RWPE2 (cell line): ENCODE measurements at places on chromosomes 5 and 9.

DNA sequence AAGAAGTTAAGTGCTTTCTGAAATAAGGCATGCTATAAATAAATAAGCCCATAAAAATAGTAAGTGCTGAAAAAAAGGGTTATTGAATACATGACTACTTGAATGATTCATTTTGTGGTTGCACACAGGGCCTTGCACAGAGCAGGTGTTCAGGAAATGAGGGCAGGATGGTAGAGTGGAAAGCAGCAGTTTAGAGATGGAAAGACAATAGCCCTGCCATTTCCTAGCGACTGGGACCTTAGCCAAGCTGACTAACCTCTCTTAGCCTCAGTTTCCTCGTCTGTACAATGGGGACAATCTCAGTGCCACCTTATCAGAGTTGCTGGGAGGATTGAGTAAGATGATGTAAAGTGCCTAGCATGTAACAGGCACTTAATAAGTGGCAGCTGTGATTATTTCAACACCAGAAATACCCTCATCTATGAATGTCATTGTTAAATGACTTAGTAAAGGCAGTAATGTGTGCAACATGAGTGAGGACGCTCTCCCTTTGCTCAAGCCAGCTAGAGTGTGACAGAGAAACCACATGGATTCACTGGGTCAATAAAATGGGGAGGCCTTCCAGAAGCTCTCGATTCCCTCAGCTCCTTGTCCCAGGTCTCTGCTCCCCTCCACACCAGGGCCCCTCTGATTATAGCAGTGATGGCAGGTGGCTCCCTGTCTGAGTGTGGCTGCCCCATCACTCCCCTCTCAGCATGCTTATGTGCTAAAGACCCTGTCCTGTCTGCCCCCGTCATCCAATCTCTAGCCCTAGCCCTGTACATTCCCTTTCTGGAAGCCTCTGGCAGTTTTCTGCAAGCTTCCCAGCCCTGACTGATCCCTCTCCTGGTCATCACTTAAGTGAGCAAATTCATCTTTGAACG is 16.0 kb upstream of the PHF19 start:
- no peak for DNase-seq

DNA sequence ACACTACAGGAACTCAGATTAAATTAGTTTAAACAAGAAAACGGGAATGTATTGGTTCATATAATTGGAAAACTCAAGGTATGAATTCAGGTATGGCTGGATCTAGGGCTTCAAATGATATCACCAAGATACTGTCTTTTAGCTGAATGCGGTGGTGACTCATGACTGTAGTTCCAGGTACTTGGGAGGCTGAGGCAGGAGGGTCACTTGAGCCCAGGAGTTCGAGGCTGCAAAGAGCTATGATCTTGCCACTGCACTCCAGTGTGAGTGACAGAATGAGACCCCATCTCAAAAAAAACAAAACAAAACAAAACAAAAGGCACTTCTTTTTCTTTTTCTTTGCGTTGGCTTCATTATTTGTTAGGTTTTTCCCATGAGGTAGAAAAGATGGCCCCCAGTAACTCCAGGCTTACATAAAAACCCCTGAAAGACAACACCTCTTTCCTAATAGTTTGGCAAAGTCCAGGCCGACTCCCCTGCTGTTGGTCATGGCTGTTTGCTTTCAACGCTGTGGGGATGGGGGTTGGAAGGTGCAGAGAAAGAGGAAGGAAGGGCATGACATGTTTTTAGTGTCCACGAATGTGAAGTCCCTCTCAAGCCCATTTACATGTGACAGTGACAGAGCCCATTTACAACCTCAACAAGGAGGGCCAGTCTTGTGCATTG is 39.8 kb upstream of the CRB2 start:
- DNase-seq = no peak

DNA sequence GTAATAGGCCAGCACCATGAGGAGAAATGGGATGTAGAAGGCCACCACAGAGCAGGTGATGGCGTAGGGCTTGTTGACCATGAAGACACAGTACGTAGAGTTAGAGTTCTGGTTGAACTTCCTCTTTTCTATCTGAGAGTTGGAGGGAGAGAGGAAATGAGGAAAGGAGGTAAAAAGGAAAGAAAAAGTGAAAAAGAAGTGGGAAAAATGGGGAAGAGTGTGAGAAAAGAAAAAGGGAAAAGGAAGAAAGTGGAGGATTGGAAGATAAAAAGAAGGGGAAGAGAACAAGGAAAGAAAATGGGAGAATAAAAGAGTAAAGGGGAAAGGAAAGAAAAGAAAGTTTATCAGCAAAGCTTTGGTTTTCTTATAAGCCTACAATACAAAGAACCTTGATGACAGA is 126.1 kb downstream of the FBXO38 start:
- DNase-seq = no peak

DNA sequence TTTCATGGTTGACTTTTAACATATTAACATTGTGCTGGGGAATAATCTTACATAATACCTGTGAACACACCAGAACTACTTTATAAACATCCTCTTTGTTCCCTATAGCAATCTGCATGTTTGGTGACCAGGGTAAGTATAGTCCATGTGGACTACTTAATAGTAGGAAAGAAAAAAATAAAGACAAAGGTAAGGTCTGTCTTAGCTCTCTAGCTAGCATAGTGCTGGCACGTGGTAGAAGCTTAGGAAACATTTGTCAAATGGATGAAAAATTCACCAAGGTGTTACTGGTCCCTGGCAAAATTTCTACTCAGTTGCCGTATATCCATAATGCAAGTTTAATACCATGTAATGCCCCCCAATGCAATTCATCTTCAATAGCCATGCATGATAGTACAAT is 78.6 kb upstream of the ABCA1 start:
- no peak for DNase-seq

- DNase-seq = no peak
These were observed 109.6 kb upstream of the ACTBL2 start for GRCh38 chr5:57592236-57592635.

DNA sequence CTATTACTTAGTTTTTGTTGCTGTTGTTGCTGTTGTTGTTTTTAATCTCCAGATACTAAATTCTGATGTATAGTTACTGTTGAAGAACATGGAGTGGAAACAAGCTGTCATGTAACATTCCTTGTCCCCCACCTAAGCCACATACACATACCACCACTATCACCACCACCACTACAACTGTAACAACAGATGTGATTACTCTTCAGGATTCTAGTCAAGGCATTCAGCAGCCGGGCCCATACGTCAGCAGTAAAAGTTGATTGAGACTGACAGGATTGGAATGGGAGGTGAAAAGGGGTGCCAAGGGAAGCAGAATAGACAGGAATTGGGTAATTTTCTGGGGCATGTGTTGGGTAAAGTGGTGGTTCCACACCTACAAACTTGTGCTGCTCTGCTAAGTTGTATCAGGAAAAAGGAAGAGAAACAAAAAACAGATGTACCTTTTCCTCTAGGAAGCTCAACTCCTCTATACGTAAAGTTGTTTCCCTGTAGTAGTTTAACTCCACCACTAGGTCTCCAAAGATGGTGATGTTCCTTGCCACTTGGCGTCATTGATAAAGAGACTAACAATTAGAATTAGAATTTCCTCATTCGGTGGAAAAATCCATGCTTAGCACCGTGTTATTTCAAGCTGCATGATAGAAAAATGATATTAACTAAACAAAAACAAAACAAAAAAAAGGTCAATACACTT is 138.6 kb downstream of the ARRDC3 start:
- no peak for DNase-seq

DNA sequence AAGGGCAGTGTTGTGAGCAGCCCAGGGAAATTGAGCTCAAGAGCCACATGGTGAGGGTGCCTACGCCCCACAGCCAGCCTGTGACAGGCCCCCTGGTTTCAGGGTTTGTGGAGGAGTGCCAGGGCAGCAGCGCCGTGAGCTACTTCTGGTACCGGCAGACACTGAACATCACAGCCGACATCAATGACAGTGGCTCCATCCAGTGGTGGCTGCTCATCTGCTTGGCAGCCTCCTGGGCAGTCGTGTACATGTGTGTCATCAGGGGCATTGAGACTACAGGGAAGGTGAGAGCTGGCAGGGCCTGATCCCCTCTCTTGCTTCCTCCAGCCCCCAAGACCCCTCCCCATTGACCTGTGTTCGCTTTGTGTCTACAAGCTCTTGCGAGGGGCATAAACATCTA is 10.2 kb downstream of the SLC6A18 start:
- no peak for DNase-seq

DNA sequence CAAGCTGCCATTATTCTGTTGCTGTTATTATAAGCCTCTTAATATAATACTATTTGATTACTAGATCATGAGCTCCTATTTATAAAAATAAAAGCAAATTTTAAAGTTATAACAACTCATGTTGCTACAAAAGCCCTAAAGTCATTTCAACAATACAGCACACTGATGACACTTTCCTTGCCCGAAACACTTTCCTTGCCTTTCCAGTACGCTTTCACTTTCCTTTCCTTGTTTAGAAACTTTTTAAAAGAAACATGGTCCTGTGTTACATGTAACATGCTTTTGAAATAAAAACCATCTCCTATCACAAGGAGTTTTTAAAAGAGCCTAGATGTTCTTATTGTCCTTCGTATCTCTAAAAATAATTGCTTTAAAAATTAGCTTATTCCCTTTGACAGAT is 688.4 kb downstream of the PTPRD start:
- no peak for DNase-seq

DNA sequence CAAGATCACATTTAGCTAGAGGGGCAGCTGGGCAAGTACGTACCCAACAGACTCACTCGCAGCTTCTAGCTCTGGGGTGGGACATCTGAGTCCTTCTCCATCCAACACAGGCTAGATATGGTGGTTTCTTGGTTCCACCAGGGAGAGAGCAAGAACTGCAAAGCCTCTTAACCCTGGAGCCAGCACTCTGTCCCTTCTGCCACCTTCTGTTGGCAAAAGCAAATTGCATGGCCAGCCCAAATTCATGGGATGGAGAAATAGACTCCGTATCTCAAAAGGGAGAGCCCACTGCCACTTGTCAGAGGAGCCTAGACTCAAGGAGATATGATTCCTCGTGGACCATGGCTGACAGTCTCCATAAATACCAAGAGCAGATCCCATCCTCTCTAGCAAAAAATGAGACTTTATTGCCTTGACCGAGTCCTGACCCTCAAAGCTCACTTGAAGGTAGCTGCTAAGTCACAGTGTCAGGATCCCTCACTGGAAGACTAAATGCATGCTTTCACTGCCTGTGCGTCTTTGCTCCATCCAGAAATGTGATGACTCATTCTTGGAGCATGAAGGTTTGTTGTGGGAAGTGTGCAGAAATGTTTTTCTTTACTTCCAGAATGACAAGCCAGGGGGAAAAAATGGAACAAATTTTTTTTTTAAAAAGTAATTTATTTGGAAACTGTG is 28.8 kb upstream of the ROR2 start:
- no peak for DNase-seq

GRCh38 chr5:94967525-94967924 is 317.4 kb downstream of the MCTP1 start:
- no peak for DNase-seq

DNA sequence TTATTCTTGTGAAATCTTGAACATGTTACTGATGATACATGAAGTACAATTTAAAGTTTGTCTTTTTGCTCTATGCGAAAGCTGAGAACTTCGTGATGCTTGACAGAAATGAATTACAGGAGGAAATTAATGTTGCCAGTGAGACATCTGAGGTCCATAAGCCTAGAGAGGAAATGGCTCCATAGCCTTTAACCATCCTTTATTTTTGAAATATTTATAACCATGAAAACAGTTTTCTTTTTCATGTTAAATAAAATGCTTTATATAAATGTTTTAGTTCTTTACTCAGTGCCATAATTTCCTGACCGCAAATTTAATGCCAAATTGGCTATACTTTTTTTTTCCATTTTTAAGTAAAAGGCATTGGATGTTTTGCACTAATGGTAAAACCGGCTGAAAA is 29.1 kb downstream of the F2RL2 start:
- DNase-seq = no peak

- DNase-seq = no peak
These were observed 149.2 kb upstream of the NFIL3 start for GRCh38 chr9:91572811-91573210.

- no peak for DNase-seq
These were observed 1.1 kb upstream of the BNC2 start for GRCh38 chr9:16871336-16872151.

DNA sequence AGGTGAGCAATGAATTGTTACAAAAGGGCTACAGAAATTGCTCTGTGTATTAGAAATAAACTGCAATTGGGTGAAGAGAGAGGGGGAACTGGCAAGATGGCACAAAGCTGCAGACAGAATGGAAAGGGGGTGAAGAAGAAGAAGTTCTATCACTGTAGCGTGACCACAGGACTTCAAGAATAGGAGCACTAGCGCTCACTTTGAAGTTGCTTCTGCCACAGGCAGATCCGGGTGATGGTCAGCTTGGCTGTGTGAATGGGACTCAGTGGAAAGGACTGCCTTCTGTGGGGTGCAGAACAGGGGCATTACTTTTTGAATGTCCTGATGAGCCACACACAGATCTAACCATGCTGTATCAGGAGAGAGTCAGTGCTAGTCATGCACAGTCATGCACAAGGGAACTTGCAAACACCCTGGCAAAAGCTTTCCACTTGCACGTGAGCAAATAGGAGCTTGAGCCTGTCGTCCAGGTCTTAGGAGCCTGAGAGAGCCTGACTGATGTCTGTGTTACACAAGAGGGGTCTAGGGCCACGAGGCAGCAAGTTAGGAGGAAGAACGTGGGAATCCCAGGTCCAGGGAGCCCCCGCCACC is 16.3 kb downstream of the IL5 start:
- DNase-seq = no peak

GRCh38 chr5:62206150-62206829 is 99.7 kb upstream of the KIF2A start:
- DNase-seq = no peak

DNA sequence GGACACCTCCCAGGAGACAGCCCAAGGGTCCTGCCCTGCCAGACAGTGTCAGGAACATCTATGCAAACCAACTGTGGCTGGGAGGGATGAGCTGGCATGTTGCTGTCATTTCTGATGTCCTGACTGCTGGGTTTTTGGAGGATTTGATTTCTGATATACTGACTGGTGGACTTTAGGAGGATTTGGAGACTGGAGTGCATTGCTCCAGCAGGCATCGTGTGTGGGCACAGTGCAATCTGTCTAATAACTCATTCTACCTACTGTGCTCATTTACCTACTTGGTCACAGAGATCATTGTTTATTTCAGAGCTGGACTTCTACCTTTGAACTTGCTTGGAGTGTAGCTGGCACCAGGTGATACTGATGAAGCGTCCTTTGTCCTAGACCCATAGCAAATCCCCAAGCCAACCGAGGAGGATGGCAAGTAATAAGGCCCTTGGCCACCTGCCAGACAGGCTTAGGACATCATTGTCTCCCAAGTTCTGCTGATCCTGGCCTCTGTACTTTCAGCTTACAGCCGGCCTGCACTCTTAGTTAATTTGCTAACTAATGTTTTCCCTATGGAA is 124.3 kb upstream of the ICE1 start:
- DNase-seq = no peak

- DNase-seq = no peak
These were observed 45.9 kb upstream of the APC start for GRCh38 chr5:112691758-112692157.

DNA sequence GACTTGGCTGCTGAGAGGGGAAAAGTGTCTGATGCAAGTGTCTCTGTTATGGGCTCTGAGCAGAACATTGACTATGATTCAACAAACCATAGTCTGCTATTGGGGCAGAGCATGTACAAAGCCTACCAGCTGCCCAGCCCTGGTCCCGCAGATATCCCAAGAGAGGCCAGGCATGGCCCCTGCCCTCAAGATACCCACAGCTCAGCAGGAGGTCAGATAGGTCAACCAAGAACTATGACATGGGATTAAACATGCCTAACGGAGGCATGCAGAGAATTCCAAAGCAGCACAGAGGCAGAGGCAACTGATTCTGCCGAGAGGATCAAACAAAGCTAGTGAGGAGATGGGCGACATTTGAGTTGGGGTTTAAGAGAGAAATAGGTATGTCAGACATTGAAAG is 39.9 kb upstream of the CPLX2 start:
- DNase-seq = no peak
